ENCODE measurements at places on chromosomes 7 and 10.

- DNase-seq: no peak
These were observed 102.3 kb downstream of the MKX start for GRCh38 chr10:27643301-27643700.

DNA sequence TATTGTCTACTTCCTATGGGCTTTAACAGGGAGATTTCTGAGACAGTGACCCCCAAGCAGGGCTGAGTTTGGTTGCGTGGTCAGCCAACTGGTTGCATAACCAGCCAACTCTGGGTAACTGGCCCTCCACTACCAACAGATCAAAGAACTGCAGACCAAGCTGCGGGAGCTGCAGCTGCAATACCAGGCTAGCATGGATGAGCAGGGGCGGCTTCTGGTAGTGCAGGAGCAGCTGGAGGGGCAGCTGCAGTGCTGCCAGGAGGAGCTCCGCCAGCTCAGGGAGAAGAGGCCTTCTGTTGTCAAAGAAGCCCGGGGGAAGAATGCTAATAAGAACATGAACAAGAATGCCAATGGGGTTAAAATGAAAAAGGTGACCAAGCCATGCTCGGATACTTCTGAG is 15.7 kb upstream of the FLNC start:
- DNase-seq: no peak

DNA sequence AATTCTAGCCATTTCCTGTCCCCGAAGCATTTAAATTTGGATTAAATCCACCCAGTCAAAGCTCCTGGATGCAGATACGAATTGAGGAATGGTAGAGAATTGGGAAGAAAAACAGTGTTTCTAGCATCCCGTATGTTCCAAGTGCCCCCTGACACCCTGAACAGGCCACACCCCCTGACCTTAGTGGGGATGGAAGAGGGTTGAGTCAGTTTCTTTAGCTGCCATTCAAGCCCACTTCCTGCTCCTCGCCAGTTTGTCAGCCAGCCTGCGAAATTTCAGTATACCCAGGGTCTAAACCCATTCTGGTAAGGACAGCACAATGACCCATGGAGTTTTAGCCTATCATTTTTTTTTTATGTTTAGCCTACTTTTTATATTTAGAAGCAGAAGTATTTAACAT is 101.1 kb downstream of the PKD1L1 start:
- DNase-seq: no peak

GRCh38 chr7:44983742-44984477 is 5.1 kb upstream of the MYO1G start:
- DNase-seq: no peak

- DNase-seq: no peak
These were observed 254.3 kb upstream of the LRRTM3 start for GRCh38 chr10:66671562-66671961.

DNA sequence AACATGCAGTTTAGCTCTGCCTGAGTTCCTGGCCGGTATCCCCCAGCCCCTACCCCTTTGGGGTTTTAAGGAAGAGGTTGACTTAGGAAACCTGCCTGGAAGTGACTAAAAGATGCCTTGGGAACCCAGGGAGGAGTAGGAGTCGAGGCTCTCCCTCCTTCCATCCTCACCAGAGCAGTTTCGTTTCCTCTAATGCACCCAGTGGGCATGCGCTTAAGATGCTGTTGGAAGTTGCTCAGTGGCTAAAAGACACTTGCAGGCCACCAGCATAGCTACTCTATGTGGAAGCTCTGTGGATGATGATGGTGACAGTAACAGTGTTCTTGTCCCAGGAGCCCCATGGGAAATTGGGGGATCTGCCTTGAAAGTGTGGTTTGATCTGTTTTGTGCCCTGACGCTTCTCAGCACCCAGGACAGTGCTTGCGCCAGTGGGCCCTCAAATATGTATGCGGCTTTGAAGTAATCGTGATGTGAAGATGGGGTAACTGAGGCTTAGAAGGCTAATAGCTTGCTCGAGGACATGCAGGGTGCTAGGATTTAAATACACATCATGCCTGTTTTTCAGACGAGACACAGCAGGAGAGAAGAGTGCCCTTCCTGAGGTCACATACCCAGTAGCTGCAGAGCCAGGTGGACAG is 32.0 kb downstream of the TBATA start:
- DNase-seq: no peak

GRCh38 chr10:131186547-131187253 is 124.8 kb downstream of the TCERG1L start:
- DNase-seq: no peak

DNA sequence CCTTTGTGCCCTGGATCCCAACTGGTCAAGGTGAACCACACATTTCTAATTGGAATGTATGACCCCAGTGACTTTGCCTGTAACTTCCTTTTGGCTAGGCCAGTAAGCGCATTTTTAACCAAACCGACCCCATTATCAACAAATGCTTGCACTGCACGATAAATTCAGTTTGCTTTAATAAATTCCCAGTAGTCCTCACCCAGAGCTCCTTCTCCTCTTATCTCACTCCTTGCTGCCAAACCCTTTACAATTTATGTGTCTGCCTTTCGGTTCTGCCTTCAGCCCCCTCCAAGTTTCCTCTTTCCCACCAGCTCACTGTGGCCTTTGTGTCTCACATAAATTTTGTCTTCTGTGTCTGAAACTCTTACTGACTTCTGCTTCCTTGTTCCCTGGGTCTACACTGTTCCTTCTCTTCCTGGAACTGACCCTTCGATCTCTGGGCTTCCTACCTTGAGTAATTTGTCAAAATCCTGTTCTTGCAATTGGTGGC is 59.0 kb downstream of the TBXAS1 start:
- DNase-seq: no peak

All from activated CD4-positive, alpha-beta T cell treated with anti-CD3 and anti-CD28 coated beads, Interleukin-10, Interleukin-2, amounts not matched to agents 100 ng/mL and 50 ng/mL, durations not matched to agents 16 hours and 8 hours (primary cell).